ENCODE measurements at places on chromosomes 6 and 20.

DNA sequence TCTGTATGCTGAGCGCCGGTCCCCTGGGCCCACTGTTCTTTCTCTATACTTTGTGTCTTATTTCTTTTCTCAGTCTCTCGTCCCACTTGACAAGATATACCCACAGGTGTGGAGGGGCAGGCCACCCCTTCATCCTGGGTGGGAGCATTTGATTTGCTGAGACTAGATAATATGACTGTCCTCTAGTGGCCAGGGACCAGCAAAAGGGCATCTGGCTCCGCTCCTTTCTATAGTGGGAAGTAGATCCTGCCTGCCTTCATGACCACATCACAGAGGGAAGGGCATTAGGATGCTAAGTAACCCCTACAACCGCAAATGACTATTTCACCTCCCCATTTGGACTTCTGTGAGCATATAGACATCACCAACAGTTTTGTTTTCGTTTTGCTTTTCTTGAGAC lies 64.5 kb downstream of the TRMT6 start:
- no peak for DNase-seq

DNA sequence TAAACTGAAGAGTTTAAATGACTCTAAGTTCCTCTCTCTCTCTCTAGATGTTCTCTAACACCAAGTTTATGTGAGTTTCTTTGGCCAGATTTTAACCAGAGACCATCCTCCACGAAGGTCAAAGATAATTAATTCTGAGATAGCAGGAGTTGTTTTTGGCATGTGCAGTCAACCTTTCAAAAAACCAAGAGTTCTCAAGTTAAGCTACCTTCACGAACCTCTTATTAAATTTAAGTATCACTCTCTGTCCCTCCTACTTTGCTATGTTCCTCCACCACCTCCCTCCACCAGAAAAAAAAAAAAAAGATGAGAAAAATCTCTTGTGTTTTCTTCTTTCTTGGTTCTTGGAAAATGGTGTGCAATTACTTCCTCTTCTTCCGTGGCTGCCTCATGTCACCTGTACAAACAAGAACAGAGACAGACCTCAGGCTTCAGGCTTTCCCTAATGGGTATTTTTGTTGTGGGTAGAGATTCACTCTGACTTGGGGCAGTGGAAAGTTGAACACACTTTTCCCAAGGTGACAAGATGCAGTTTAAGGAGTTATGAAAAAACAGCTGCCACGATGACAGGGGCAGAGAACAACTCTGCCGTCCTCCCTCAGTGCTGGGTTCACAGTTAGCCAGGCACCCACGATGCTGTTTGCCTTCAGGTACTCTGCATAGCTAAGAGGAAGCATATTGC lies 64.3 kb downstream of the ADTRP start:
- DNase-seq, result no peak

DNA sequence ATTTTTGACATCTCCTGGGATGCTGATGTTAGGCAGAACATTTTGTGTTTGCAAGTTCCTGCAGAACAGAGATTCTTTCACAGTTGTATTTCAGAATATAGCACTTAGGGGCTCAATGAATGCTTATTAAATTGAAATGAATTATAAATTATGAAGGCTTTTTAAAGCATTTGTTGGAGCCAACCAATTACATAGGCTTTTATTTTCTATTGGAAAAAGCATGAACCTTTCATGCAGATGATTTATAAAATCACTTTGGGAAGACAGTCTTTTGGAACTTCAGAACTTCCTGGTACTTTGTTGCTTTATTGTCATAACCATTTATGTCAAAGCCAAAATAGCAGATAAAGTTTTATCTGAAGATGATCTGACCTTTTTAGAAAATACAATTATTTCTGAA lies 69.2 kb upstream of the HINT3 start:
- DNase-seq, result no peak

DNA sequence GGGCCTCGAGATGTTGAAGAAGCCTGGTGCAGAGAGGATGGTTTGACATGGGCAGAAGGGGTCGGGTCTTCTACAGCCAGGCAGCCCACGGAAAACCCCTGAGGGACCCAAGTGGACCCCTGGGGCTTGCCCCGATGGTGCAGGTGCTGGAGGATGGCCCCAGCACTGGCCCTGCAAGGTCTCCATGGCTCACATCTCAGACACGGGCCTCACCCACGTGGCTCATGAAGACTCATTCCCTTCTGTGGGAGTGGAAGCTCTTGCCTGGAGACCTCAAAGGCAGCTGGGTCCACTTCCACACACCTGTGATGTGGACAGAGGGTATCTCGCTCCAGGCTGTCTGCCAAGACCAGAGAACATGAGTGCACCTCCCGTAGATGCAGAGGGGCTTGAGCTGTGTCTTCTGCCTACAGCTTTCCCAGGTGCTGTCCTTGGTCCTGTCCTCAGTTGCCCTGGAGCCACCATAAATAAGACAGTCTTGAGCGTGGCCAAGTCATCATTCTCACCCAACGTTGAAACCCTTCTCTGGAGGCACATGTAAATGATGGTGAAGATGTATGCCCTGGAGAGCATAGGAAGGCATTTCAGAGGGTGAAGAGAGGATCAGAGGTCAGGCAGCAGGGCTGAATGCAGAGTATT lies 108.0 kb downstream of the SYNDIG1 start:
- no peak for DNase-seq

DNA sequence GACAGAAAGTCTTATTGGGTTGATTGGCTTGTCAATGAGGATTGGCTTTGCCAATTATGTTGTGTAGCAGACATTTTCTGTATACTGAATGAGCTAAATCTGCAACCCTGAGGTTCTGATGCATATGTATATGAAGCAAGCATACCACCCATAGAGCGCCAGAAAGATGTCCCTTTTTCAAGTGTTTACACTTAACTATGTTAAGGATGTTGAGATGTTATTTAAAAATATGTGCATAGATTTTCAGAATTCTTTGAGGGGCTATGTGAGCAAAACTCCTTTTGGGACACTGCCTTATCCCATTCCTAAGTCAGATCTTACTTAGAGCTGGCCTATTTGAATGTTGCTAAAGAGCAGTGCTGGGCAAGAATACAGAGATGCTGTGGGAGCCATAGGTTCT lies 1.9 kb downstream of the AIG1 start:
- DNase-seq, result no peak

- no peak for DNase-seq
Measured at GRCh38 chr6:157937916-157938315, 43.7 kb upstream of the SYNJ2 start.

- DNase-seq, result no peak
Measured at GRCh38 chr6:143614235-143614634, 63.5 kb upstream of the PHACTR2 start.

- no peak for DNase-seq
Measured at GRCh38 chr20:51665543-51666118, 102.6 kb downstream of the ATP9A start.

DNA sequence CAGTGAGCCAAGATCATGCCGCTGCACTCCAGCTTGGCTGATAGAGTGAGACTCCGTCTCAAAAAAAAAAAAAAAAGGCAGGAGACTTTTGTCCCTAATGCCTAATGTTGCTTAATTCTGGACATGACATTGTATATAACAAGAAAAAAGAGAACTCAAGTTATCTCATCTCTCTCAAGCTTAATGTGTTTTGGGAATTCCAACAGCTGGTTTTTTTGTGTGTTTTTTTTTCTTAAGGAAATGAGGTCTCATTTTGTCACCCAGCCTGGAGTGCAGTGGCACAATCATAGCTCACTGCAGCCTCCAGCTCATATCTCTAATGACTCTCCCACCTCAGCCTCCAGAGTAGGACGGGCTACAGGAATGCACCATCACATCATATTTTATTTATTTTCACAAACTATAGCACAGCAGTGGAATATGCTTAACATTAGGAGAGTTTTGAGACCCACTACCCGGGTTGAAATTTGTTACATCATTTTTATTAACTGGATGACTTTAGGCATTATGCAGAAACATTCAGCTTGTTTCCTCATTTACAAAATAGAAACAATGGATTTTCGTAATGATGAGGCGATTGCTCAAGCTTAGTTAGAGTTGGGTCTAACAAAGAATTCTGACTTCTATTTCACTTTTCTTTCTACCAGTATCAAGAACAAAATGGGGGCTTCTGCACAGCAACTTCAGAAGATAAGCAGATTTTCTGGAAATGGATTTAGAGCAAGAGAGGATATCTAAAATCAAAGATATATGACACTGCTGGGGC lies 104.1 kb upstream of the BTN3A2 start:
- no peak for DNase-seq

- DNase-seq, result no peak
Measured at GRCh38 chr6:131687022-131687421, 14.2 kb downstream of the OR2A4 start.

DNA sequence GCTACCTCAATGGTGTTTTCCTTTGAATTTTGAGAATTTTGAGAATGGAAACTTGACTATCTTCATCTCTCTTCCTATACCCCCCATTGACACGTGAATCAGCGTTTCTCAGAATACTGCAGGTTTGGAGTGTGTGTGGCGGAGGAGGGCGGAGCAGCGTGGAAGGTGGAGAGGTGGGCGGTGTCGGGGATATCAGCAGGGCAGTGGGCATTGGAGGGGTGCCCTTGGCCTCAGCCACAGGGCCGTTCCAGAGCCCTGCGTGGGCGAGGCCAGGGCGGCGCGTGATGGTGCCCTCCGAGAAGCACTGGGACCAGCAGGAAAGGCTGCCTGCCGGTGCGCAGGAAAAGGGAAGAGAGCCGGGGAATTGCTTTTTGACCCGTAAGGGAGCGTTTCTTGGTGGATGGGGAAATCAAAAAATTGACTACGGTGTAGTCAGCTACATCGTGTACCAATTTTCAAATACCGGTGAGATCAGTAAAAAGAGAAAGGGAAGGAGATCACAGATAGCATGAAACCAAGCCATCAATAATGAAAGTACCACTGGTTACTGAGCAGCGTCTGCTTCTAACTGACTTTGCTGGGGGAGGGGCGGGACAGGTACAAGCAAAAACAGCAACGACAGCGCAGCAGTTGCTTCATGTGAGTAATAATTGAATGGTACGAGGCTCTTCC lies 82.7 kb upstream of the DUSP22 start:
- no peak for DNase-seq

DNA sequence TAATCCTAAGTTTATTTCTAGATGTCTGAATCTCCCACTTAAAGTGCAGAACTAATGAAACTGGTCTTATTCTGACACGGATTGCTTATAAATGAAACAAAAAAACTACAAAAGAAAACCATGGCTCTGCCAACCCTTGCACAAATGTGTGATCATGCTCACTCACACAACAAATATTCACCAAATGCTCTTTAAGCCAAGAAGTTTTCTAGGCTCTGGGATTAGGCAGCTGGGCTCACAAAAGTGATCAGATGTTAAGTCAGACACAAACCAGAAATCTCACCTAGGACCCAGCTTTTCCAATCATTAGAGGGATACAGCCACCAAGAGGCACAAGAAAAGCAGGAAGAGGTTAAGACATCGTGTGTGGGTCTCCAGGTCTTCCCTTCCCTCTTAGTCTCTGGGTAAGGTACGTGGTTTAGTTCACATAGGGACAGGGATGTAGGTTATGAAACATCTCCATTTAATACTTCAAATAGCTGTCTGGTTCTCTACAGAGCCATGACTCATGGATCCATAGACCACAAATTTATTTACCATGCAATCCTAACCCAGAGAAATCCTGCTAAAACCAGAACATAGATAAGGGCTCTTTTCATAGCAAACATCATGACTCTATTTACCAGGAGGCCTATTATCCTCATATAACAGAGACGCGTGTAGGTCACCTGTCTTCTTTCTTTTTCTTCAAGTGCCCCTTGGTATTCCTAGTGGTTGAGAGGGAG lies 165.2 kb downstream of the WDR27 start:
- DNase-seq, result no peak

DNA sequence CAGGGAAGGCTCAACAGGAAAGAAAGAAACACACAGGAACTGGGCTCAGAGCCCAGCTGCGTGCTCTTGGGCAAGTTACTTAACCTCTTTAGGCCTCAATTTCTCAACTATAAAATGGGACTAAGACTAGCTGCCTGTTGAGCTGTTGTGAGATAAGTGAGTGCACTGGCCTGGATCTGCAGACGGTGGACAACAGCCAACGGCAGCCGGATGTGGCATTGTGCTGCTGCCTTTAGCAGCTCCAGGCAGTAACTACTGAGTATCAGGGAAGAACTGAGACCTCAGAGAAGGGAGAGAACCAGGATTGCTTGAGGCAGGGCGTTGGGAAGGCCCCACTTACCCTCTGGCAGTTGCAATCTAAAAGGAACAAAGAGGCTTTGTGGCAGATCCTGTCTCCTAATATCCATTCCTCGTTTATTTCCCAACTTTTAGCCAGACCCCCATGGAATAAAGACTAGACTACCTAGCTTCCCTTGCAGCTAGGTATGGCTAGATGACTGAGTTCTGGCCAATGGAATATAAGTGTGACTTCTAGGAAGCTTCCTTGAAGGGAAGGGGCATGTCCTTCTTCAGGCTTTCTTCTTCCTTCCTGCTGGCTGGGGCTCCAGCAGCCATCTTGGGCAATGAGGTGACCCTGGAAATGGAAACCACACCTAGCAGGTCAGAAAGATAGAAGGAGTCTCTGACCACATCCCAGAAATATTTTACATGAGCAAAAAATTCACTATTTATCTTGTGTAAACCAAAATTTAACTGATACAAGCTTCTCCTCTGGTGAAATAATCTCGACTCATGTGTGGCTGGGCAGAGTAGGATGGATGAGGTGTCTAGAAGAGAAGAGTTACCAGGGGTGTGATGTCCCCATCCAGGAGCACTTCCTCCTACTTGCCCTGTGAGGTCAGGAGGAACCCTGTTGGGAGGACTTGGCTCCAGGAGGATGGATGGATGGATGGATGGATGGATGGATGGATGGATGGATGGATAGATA lies 67.6 kb downstream of the MRPL14 start:
- no peak for DNase-seq

DNA sequence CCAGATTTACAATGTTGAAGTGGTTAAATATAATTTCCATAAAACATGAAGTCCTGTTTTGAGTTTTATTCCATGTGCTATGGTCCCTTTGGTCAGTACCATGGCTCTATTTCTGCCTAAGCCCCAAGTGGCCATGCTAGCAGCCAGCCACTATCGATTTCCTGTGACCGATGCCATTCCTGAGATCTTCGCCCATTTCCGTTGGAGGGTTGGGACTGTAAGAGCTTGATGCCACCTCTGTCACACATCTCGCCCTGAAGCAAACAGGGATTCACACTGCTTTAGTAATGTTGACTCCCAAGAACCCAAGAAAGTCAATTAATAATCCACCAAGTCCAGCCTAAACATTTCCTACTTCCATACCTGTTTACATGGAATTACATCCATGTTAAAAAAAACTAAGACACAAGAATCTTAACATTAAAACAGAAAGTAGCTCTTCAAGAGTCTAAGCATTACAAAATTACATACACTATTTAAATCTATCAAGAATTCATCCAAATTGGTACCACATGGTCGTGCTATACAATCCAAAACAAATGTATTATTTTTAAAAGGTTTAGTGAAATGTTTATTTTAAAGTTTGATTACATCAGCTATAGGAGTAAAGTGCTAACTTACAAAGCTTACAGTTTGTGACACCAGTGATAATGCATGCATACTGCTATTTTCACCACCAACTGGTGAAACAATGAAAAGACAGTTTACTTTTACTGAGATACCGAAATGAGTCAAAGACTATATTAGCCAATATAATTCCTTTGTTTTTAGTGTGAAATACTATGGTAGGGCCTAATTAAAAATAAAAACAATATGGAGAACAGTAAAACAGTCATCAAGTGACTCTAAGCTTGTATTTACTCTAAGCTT lies 2.5 kb downstream of the RBM39 start:
- no peak for DNase-seq

GRCh38 chr6:14277405-14277930 lies 159.9 kb downstream of the CD83 start:
- no peak for DNase-seq
